ENCODE measurements at places on chromosomes 5 and 9.

DNA sequence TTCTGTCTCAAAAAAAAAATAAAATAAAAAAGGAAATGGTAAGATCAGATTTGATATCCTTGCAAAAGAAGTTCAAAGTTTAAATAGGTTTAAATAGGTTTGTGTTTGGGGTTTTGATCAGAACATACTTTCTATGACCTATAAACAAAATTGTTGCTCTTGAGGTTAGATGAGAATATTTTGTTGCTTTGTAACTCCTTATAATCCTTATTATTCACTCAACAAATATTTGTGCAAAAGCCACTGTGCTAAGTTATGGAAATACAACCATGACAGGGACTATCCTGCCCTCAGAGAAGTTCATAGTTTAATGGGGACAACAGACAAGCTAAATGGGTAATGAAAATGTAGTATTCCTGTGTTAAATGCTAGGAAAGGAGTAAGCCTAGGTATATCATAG lies 71.5 kb downstream of the INVS start:
- no peak for DNase-seq

DNA sequence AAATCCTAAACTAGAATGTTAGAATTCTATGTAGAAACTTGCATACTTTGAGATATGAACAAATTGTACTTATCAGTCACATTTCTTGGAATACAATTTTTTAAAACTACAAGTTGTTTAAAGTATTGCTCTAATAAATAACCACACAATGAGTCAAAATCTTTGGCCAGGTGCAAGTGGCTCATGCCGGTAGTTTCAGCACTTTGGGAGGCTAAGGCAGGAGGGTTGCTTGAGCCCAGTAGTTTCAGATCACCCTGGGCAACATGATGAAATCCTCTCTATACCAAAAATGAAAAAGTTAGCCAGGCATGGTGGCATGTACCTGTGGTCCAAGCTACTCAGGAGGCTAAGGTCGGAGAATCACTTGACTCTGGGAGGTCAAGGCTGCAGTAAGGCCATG lies 257.8 kb downstream of the COX7C start:
- no peak for DNase-seq

DNA sequence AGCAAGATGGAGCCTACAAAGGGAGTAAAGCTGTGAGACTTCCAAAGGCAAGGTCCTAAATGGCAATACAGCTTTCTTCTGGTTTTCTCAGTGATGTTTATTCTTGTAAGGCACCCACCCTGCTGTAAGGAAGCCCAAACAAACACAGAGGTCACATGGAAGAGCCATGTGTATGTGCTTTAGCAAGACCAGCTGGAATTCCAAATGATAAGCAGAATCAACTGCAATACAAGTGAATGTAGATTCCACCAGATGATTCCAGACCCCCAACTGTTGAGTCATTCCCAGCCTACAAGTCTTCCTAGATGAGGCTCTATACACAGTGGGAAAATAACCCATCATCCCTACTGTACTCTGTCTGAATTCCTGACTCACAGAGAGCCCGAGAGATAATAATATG lies 122.8 kb downstream of the DEPDC1B start:
- no peak for DNase-seq

- DNase-seq = no peak
Measured at GRCh38 chr9:23855873-23856604, 30.0 kb upstream of the ELAVL2 start.

GRCh38 chr5:139140591-139141071 lies 57.5 kb downstream of the SIL1 start:
- DNase-seq = no peak

GRCh38 chr9:126435105-126435504 lies 108.5 kb downstream of the MVB12B start:
- DNase-seq = no peak

DNA sequence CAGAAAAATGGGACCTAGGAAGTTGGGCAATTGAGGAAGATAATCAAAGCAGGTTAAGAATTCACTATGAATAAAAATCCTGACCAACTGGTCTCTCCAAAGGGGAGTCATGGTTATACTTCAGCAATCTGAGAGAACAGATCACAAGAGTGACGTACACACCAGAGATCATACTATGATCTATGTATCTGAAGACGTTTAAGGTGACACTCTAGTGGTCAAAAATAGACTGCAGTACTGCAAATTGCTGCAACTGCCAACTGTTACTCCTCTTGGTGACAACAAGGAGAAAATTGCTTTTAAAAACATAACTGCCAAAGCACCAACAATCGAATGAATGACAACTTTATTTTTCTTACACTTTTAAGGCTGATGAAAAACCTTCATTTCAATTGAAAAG lies 4.9 kb downstream of the AK6 start:
- DNase-seq = no peak

DNA sequence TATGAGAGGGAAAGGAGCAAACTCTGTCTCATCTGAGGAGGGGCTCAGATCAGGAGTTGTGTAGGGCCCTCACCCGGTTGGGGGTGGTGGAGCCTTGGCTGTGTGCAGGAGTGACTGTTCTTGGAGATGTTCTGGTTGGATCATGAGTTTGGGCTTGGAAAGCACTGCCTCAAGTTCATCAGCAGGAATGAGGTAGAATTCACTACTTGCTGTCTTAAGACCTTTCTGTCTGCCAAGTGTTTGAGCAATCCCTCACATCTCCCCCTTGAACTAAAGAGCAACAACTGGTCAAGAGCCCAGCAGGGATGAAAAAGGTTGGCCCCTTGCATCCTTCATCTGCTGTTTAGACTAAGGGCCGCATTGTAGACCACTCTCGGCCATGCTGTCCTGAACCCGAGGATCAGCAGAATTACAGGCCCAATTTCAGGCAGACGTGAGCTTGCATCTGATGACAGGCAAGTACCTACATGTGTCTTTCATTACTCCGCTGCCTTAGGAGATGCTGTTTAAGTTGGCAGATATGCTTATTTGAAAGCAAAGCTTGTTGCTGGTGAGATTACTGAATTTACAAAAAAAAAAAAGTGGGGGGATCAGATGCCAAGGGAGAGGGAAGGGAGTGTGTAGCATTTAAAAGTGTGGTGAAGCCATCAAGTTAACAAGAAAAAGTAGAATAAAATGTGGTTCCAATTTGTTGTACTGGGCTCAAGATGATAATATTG lies 36.4 kb downstream of the PIK3R1 start:
- DNase-seq = no peak

DNA sequence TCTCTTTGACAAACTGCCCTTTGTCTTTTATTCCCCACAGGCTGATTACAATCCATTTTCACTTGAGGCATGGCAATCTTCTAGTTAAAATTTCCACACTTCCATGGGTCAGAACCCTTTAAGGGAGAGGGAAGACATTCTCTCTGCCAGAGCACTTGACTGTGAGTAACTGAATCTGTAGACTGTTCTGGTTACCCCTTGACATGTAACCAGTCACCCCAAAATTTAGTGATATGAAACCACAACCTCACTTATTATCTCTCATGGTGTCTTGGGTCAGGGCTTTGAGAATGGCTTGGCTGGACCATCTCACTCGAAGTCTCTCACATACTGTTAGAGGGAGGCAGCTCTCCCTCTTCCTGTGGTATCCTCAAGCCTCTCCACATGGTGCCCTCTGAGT lies 14.0 kb downstream of the ITGA2 start:
- DNase-seq = no peak

GRCh38 chr5:10620346-10620745 lies 56.5 kb downstream of the ANKRD33B start:
- no peak for DNase-seq

GRCh38 chr5:22850981-22851380 lies 2.2 kb downstream of the CDH12 start:
- DNase-seq = no peak

DNA sequence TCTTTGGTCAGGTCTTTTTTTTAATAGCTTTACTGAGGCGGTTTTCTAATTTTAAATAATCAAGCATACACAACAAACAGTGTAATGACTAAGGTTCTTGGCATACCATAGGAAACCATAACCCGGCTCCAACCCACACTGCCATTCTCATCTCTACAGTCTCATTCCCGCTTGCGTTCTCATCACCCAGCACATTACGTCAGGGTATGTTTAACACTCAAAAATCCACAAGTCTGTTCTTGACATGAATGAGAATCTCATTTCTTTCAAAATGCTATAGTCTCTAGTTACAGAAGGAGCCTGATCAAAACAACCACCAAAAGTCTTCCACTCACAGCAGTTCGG lies 505 bp downstream of the C5orf34 start:
- no peak for DNase-seq

- no peak for DNase-seq
Measured at GRCh38 chr9:112166176-112167140, 8.6 kb downstream of the SUSD1 start.

GRCh38 chr5:6712142-6712576 lies 1.1 kb upstream of the TENT4A start:
- DNase-seq = peak; percentile 64

DNA sequence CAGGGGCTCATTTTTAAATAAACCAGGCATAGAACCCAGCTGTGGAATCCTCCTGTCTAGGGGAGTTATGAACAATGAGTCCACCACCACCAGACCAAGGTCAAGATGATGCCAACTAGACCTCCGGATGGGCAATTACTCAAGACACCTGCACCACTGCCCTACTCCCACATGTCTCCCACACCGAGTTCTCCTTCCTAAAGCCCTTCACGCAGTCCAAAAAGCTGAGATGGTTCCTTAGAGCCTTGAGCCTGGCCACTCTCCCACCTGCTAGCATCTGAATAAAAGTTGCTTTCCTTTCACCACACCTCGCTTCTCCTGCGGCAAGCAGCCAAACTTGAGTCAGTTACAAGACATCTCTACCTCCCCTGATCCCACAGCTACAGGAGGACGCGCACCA lies 15.4 kb upstream of the PPP1R26 start:
- no peak for DNase-seq

DNA sequence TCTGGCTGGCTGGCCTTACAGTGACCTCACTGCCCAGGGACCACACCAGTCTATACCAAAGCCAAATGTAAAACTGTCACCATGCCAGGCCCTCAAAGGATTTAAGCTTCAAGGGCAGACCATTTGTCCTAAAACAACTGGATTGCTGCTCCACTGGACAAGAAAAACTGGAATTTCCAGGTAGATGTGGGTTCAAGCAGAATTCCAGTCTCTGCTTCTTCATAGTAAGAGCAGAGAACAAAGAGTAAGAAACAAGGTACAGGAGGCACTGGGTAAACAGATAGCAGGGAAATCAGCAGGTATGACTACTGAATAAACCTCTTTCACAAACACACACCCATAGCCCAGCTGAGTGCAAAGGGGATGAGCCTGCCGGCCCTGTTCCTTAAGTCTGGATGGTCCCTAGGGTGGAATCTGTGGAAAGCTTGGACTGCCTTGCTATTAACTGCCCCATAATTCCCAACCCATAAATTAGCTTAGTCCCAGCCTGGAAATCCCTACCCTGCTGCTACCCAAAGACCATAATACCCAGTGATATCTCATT lies 5.5 kb downstream of the B4GALT1 start:
- DNase-seq = no peak

GRCh38 chr9:127293328-127293727 lies 28.8 kb downstream of the GARNL3 start:
- DNase-seq = no peak

DNA sequence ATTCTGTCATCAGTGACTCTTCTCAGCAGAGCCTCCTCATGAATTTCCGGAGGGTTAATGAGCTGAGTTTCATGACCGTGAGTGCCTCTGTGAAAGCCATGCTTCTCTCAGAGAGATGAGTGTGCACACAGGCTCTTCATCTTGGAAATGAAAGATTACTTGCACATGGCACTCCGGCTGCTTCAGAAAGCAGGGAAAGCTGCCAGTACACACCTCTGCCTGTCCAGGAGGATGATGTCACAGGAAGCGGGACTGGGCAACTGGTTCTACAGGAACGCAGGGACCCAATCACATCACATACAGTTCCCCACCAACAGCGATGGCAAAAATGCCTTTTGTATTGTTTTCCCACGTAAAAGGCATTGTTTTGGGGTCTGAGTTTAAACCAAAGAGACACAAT lies 286.0 kb upstream of the DAP start:
- no peak for DNase-seq

DNA sequence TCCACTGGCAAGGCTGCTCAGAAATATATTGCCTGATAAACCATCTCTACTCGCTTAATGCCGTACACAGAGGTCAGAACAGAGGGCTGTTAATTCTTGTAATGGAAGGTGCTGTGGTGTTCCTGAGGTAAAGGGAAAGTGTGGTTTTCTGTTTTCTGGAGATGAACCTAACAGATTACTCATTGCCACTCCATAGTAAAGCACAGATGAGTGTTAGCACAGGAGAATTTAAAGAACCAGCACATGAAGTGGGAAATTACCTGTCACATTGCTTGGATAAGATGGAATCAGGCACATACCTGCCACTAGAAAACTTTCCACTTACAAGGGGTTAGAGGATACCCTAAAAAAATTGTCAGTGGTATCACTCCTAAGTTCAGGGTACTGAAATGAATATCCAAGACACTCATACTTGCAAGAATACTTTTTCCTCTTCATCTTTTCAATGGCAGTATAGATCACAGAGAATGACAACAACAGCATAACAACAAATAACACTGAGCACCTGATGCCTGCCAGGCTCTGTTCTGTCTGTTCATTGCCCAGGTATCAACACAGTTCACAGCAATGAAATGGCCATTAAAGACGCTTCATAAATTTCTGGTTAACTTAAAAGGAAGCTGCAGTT lies 152.9 kb upstream of the GNA14 start:
- DNase-seq = no peak

DNA sequence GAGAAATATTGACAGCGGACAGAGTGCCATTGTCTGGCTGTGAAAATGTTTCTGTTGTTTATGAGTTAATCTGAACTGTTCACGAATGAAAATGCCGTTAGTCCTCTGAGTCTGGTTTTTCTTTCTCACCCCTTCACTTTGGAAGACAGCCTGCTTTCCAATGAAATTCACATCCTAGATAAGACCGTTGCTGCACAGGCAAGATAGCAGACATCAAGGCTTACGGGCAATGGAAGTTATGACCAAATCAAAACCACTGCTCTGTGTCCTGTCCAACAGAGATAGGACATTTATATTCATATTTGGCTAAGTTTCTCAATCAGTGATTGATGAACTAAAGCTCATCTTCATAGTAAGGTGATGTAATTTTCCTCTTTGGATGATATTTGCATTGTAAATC lies 180.0 kb upstream of the DMAC1 start:
- no peak for DNase-seq

- DNase-seq = no peak
Measured at GRCh38 chr5:130836729-130837649, 328.1 kb downstream of the HINT1 start.

DNA sequence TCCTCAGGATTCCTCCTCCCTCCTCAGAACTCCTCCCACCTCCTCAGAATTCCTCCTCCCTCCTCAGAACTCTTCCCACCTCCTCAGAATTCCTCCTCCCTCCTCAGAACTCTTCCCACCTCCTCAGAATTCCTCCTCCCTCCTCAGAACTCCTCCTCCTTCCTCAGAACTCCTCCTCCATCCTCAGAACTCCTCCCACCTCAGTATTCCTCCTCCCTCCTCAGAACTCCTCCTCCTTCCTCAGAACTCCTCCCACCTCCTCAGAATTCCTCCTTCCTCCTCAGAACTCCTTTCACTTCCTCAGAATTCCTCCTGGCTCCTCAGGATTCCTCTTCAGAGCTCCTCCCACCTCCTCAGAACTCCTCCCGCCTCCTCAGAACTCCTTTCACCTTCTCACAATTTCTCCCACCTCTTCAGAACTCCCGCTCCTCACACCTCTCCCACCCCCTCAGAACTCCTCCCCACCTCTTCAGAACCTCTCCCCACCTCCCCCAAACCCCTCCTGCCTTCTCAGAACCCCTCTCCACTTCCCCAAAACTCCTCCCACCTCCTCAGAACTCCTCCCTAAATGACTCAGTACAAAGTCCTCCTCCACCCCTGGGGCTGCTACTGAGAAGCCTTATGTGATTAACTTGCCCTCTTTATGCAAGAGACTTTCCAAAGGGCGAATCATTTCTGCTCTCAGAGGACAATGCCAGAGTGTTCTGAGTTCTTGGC lies 23.2 kb downstream of the SLC46A2 start:
- no peak for DNase-seq

All from activated T-cell treated with anti-CD3 and anti-CD28 coated beads, Interleukin-2, amount 50 U/mL, for 1 hour (primary cell).